Fibroblast of the aortic adventitia (primary cell): ENCODE measurements at places on chromosomes 16 and 17.

GRCh38 chr16:57801809-57802340, 416 bp downstream of the KIFC3 start:
- no peak for DNase-seq

DNA sequence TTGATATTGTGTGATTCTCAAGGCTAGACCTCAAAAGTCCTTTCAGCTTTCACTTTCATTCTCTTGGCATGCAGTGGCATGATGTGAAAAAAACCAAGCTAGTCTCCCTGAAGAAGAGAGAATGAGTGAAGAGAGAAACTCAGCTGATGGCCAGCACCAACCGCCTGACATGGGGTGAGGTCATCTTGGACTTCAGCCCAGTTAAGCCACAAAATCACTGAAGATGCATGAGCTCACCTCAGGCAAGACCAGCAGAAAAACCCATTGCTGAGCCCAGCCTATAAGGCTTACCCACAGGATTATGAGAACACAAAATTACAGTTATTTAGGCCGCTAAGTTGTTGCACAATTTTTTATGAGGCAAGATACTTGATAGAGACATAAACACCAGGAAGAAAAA, 496.5 kb downstream of the TOX3 start:
- DNase-seq = no peak

DNA sequence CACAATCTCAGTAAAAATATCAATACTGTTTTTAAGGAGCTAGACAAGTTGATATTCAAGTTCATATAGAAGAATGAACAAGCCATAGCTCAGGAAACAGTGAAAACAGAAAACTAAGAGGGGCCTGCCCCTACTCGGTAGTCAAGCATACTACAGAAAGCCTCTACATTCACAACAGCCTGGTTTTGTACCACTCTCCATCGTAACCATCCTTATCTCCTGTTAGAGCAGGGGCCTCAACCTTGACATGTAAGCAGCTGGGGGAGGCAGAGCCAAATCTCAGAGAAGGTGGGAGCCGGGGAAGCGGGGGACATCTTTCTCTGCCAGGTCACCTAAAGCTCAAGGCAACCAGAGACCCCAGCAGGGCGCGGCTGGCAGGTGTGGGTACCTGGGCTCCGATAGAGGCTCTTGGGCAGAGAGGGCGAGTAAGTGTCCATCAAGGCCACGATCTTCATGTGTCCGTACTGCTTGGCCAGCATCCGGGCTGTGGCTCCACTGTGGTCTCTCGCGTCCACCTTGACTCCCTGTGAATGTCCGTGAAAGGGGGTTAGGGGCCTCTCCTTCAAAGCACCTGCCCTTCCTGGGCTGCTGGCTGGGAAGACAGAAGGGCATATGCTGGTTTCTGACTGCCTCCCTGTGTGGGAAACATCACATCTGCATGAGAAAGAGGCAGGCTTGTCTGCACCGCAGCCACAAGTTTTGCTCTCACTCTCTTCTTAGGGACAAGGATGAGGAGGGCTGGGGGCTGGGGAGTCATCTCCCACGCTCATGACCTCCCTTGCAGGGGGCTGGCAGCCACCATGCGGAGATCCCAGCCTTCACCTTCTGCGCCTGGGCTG, 20.2 kb downstream of the ANKS3 start:
- no peak for DNase-seq

DNA sequence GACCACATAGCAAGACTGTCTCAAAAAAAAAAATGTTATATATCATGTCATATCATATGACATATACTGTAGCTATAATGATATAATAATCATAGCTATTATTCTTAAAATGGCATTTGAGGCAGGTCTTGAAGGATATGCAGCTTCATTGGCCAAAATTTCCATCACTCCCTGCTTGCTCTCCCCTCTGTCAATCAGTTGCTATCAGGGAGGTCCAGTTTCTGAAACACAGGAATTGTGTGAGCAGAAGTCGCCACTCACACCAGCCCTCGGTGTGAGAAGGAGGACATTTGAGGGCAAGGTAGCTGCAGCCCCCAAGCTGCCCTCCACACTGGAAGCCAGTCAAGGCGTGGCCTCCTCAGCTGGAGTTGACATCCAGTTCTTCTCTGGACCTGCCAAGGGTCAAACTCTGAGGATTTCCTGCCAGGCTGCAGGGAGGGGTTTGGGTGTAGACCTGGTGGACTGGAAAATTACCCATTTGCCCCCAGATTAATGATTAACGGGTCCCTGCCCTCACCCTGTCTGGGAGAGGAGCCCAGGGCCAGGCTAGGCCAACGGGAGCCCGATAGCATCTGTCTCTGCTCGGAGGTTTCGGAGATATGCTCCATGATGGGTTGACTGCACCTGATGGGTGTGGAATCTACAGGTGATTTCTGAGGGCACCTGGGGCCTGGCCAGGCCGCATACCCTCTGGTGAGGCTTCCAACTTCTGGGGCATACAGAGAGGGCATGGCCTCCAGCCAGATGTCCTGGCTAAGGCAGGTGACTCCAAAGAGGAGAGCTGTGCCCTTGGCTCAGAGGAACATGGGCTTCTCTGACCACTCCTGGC, 18.8 kb downstream of the WNT9B start:
- DNase-seq = no peak

DNA sequence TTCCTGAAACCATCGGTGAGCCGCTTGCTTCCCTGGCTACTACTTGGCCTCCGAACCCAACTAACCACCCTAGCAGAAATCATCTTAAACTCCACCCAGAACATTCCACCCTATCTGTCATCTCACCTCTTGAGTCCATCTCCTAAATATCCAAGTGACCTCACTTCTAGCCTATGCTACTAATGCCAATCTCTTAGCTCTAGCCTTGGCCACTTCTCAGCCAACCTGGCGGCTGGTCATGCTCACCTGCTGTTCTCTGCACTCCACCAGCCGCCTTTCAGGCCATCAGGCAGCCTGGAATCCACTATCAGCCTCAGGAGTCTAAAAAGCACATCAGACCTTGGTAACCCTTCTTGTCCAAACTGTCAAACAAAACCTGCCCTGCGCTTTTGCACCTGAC, 11.9 kb upstream of the CYTH1 start:
- DNase-seq = no peak

- DNase-seq = no peak
Measured at GRCh38 chr16:86739178-86739577, 160.8 kb downstream of the FOXL1 start.
